Left ventricle myocardium inferior (tissue), 1 donor: ENCODE measurements at places on chromosomes 4 and X.

DNA sequence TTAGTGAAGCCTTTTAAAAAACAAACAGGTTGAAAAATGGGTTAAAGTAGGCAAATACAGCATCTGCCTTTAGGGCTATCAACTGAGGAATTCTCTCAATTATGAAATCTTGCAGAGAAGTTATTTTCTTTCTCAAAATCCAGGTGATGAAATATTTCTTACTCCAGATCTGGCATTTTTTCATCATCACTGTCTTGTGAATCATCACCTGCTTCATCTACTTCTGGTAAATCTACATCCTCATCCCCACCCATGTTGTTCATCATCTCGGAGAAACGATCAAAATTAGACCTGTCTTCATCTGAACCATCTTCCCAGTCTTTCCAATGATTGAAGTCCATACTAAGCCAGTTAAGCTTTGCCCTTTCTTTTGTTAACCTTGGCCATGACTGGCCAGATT lies 33.3 kb upstream of the HPF1 start:
- DNase-seq, result no peak

- no peak for DNase-seq
These were observed 976.5 kb downstream of the RPA4 start for GRCh38 chrX:97860226-97860625.

- no peak for DNase-seq
These were observed 78.8 kb downstream of the TMEM47 start for GRCh38 chrX:34578237-34578636.

- no peak for DNase-seq
These were observed 106.9 kb downstream of the FAM53A start for GRCh38 chr4:1576961-1577821.

GRCh38 chr4:8898419-8898818 lies 26.8 kb upstream of the HMX1 start:
- no peak for DNase-seq

DNA sequence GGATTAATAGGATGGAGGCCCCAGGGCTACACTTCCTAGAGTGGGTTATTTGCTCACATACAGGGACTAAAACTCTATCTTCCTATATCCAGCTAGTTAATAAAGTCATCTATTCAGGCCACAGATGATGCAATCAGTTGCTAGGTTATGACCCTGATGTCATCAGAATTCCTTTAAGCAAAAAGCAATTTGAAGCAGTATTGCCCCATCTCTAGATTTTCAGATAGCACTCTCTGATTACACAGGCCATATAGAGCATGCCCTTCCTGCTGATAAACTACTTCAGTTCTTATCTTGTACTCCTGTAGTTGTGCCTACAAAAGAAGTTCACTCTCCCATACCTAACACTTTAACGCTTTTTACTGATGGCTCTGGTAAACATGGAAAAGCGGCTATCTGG lies 84.8 kb downstream of the TMEM144 start:
- no peak for DNase-seq

DNA sequence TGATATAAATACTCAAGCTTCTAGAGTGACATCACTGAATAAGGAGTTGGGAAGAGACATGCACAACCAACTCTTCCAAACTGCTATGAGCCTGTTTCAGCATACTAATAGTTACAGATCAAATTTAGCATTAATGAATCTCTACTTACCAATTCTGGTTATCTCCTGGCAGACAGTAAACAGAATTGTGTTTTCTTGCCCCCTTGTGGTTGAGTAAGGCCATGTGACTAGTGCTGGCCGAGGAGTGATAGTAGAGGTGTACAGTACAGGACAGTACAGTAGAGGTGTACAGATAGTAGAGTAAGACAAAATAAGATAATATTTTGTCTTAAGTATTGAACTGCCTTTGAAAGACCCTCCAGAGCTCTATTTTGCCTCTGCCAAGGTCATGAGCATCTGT lies 681.4 kb downstream of the GABRG1 start:
- no peak for DNase-seq

GRCh38 chr4:41000356-41000755 lies 214.0 kb downstream of the APBB2 start:
- no peak for DNase-seq

- DNase-seq, result no peak
These were observed 195.6 kb downstream of the RAPGEF2 start for GRCh38 chr4:159298502-159298901.

GRCh38 chrX:133482056-133482952 lies 67.0 kb upstream of the GPC4 start:
- no peak for DNase-seq

GRCh38 chr4:80452768-80453167 lies 117.2 kb downstream of the CFAP299 start:
- DNase-seq, result no peak

DNA sequence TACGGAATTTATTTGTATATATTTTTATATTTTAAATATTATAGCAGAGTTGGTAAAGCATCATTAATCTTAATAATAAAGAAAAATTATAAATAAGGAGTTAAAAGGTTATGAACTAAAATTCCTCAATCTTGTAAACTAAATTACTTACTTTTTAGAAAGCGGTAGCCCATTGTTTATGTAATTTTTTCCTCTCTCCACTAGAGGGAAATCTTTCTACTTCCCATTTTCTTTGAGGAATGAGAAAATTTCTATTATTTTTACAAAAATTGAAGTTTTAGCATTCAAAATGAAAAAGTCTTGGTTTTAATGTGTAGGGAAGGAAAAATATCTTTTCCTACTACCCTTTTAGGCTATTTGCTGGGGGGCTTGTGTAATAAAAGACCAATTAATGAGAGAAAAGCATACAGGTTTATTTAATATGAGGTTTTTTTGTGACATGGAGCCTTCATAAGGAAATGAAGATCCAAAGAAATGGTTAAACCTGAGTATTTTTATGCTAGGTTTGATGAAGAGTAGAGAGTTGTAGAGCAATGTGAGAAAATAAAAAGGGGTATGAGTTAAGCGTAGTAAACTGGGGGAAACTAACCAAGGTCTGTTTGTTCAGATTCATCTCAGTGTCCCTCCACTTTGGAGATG lies 68.7 kb upstream of the ADAD1 start:
- DNase-seq, result no peak

GRCh38 chr4:176645246-176645960 lies 147.3 kb downstream of the VEGFC start:
- no peak for DNase-seq

DNA sequence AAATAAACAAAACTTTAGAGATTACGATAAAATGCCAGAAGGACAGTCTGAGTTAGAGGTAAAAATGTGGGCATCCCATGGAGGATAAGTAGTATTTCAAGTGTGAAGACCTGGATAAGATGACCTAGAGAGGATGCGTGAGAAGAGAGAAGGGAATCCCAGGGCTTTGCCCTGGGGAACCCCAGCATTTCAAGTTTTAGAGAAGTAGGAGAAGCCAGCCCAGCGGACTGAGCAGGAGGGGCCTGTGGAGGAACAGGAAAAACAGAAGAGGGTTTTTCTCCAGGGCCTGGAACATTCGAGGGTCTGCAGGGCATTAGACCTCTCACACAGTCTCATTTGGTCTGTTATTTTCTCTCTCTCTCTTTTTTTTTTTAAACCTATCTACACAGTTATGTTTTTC lies 2.9 kb upstream of the CFP start:
- DNase-seq, result no peak

DNA sequence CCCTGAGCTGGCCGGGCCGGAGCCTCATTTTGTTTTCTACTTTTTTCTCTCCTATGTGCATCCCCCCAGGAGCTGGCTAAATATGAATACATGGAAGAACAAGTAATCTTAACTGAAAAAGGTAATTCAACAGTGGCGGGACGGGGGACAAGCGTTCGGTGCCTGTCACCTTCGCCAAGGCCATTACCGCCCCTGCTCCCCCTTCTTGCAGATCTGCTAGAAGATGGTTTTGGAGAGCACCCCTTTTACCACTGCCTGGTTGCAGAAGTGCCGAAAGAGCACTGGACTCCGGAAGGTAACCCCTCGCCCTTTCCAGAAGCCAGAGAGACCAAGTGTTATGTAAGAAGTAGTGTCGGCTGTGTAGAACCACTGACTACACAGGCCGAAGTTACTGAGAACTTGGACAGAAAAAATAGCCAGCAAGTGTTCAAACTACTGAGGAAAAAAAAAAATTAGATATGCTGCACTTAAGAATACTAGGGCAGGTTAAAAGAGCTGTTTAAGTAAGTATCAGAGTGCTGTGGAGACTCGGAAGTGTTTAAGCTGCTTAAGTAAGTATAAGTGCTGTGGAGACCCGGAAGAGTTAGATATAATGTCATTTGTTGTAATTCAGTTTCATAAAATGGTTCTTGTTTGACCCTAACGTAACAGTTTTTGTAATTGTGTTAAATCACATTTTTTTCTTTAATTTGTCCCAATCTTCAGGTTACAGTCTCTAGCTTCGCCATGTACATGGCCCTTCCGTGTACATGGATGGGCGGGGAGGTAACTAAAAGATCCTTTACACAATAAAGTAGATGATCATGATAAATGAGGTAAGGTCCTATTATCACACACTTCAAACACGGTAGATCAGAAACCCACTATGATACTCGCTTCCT lies 856 bp downstream of the SAT1 start:
- no peak for DNase-seq

GRCh38 chr4:39521253-39521919 lies 5.9 kb downstream of the UGDH start:
- no peak for DNase-seq

- no peak for DNase-seq
These were observed 214.6 kb upstream of the MAB21L2 start for GRCh38 chr4:150367326-150367725.

DNA sequence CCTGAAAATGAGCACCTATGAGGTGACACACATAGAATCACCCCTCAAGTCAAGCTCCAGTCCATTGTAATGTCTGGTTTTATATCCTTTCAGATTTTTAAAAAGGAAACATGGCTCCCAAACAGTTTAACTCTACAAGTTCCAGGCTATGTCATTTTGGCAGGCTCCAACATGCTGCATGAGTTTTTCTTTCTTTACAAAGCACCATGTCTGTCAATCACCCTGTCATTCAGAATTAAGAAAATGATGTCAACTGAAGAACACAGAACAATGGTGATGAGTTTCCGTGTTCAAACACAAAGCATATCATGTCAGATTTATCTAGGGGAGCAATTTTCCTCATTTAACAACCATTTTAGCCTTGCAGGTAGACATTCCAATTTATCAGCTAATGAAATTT lies 106.5 kb downstream of the AMMECR1 start:
- no peak for DNase-seq

- no peak for DNase-seq
These were observed 199.9 kb downstream of the TMA16 start for GRCh38 chr4:163694385-163694784.

DNA sequence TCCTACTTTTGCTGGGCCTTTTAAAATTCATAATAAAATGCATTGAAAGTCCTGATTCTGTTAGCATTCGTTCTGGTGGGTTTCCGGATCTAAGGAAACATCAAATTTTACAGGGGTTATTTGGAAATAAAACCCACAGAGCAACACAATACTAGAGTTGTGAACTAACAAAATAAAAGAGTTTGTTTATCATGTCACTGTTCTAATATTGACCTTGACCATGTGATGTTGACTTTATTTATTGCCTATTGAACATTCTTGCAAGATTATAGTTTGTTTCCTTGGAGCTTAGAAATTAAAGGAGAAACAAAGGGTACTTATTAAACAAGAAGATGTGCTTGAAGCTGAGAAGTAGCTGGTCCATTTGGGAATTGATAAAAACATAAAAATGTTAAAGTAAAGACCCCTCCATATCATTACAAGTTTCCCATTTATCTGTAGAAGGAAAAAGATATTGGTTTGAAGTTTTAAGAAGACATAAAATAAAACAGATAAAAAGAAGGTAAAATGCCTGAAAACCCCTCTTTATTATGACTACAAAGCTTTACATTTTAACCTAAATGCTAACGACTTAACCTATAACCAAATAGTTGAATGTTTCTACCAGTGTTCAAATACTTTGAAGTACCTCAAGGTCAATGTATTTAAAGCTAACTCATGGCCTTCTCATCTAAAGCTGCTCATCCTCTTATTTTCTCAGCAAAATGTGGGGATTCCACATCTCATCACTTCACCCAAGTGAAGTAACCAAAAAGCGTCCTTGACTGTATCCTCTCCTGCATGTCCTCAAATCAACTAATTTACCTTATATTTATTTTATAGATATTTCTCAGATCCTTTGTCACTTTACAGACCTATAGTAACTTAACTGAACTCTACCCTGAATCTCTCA lies 179.6 kb downstream of the GASK1B start:
- no peak for DNase-seq

DNA sequence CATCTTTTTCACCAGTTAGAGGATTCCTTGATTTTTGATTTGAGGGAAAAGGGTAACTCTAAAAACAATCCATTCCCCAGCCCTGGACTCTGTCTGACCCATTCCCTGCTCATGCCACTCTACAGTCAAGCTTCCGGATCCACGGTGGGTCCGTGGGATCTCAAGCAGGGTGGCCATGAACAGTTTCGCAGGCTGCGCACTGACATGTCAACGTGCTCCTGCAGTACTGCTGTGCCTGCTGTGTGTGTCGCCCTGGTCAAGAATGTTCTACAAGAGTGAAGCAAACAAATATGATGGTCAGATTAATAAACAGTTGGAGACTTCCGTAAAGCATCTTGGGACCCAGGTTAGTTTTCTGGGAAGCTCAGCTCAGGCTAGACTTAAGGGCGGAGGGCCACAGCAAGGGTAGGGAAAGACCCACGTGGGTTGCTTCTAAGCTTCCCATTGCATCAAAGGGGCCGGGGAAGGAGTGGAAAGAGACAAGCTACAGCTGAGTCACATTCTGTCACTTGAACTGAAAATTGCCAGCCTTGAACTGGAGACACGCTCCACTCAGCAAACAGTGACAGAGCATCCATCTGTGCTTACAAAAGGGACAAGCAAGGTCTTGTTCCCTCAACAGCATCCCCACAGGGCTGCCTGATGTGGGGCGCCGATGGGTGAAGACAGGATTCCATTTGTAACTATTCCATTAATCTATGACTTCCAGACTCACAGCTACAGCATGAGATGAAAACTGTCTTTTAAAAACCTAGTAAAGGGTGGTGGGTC lies 81.8 kb downstream of the MTMR1 start:
- no peak for DNase-seq

DNA sequence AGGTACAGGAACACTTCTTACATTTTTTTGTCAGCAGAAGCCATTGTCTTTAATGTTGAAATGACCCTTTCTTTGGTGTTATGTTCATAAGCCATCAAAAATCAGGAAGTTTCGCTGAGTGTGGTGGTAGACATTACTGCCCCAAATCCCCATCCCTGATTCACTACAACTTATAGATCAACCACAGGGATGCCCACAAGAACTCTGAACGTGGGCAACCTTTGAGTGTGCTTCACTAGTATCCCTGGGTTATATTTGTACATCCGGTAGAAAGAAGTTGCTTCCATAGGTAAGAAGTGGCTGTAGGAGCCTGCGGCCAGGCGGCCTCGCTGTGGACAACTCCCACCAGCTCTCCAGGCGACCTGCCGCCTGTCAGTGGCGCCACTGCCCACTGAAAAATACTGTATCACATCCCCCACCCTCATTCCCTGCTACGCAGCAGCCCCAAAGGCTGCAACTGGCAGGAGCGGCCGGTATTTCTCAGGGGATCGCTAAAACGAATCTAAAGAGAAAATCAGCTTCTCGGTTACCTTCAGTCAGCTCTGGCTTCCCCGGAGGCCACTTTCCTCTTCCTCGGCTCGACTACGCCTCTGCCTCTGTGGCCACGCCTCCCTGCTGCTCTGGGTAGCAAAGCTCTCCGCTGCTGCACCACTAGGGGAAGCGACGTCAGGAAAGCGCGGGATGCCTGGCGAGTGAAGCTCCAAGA lies 13.9 kb upstream of the ETDC start:
- peak; percentile 22 for DNase-seq

- no peak for DNase-seq
These were observed 32.3 kb downstream of the ETNPPL start for GRCh38 chr4:108730579-108730978.
